ENCODE measurements at places on chromosomes 5 and 9. TPM values are rescaled to one million over a fixed set of nuclear protein-coding genes. Genes with fewer than 3 reads are reported as not detected.

- DNase-seq = no peak
Observed at GRCh38 chr5:154749491-154749890, 5.7 kb upstream of the LARP1 start.

- DNase-seq = no peak
Observed at GRCh38 chr5:169356811-169357210, 55.9 kb upstream of the SLIT3 start.

- peak; percentile 18 for DNase-seq
Observed at GRCh38 chr5:125412561-125413495, 666.4 kb upstream of the ZNF608 start.

- DNase-seq = no peak
Observed at GRCh38 chr5:151700296-151700695, 13.6 kb upstream of the SPARC start.

- no peak for DNase-seq
Observed at GRCh38 chr9:74284581-74285450, 212.3 kb upstream of the RORB start.

DNA sequence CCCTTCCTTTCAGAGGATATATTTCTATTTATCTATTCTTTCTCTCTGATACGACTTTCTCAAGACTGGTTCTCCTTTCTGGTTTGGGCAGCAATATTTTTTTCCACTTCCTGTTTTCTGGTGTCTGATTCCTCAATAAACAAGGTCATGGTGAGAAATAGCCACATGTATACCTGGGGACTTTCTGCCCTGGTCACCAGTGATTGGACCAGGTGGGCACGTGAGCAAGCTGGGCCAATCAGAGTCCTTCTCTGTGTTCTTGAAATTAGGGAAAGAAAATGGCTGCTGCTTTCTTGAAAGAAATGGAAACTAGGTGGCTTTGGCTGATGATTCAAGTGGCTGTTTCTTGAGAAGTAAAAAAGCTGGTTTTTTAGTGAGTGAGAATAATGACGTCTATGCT is 18.4 kb upstream of the GSN start:
- DNase-seq = no peak

- DNase-seq = no peak
Observed at GRCh38 chr9:79264041-79264440, 307.7 kb upstream of the TLE4 start.

DNA sequence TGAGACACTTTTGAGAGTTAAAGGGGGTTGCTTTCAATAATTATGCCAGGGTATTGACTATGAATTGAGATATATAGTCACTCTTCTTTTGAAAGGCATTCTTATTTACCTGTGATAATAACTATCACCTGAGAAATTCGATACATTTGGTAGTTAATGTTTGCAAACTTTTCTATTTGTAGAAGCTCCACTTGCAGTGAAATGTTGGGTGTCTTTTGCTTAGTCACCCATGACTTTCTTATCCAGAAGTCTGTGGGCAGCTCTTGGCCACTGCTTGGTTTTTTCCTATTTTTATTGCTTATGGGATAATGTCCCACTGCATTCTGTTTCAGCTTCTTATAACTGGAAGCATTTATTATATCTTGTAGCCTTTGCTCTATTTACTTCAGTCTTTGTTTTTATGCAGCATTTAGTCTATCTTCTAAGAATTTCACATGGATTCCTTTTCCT is 3.9 kb downstream of the MACIR start:
- DNase-seq = no peak

DNA sequence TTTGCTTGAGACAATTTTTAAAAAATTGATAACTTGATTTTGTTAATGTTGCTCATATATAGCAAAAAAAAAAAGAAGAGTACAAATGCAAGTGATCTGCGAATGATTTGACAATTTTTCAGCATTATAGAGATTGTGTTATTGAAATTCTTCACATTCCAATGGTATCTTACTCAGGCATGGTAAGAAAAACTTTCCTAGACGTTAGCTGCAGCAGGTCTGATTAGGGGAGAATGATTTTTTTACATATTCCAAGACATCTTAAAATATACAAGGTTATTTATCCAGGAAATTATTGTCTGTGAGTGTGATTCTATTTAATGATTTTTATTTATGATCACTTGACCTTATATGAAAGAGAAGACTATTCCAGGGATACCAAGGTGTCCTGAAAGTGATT is 361.9 kb downstream of the MAT2B start:
- no peak for DNase-seq

- DNase-seq = no peak
Observed at GRCh38 chr5:81601919-81602318, 149.0 kb downstream of the SSBP2 start.

GRCh38 chr9:17627641-17628040 is 48.8 kb downstream of the SH3GL2 start:
- no peak for DNase-seq

- DNase-seq = peak; percentile 57
Observed at GRCh38 chr9:132241840-132242620, 80.2 kb downstream of the NTNG2 start.

GRCh38 chr5:150318613-150319483 is 16.1 kb upstream of the ARSI start:
- DNase-seq = no peak

DNA sequence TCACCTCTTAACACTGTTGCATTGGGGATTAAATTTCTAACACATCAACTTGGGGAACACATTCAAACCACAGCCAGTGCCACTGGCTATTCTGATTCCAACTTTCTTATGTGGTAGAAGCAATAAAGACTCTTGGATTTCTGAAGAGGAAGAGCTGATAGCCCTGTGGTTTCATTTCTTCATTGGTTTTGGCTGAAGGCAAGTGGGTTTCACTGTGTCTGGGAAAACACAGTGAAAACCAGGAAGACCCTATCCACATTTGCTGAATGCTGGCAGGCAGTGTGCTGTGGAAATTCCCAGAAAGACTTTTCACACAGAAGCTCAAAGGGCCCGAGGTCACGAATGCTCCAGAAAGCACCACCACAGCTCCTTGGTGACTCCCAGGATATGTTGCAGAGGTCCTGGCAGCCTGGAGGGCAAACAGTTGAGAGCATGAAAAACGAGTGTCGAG is 67.1 kb downstream of the DAPK1 start:
- no peak for DNase-seq

GRCh38 chr5:136308212-136308795 is 57.0 kb downstream of the TRPC7 start:
- DNase-seq = no peak

DNA sequence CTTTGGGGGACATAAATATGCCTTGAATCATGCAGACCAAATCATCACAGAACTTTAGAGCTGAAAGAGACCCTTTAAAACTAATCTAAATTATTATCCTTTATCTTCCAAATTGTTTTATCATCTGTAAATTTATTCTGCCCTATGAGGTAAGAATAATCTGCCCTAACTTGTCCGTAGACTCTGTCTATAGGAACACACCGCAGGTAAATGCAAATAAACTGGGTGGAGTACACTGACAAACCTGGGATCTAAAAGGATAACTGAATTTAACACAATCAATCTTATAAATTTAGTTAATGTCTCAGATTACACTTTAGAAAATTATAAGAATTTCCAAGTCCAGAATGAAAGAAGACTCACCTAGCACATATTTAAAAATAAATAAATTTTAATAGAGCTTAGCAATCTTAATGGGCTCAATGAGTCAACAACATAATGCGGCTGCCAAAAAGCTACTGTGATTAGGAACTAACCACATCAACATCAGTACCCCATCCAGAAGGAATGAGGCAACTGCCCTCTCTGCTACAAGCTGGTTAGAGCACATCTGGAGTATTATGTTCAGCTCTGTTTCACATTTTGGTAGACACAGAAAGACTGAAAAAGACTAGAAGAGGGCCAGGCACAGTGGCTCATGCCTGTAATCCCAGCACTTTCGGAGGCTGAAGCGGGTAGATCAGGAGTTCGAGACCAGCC is 5.6 kb downstream of the MEGF9 start:
- no peak for DNase-seq

The FSD1L gene
- 10.2 TPM for total RNA-seq

The MYO10 gene
- 0.13 TPM for total RNA-seq

The SOWAHA gene
- total RNA-seq = not detected

The PCDHB4 gene
- total RNA-seq = not detected

The SEMA5A gene
- total RNA-seq = not detected

The GARIN3 gene
- total RNA-seq = not detected

The IFT74 gene
- 14.9 TPM for total RNA-seq

Data from activated B cell treated with CpG ODN at 0.5 μM for 24 hours (primary cell).